Suppressor macrophage treated with lipopolysaccharide for 4 hours (primary cell): ENCODE measurements at places on chromosomes 16 and 17.

DNA sequence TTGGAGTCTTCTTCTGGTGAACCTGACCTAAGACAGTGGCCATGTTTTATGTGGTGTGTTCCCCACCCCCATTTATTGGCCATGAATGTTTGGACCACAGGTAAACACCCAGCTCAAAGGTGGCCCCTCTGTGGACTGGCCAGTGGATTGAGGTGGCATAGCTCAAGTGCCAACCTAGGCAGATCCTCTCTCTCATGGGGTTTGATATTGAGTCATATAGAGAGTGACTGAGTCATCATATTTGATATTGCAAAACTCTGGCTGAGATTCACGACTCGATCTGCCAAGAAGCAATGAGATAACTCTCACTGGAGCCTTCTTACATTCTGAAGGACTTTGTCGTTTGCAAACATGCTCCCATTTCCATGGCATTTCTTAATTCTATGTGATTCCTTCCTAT, 10.5 kb upstream of the TEKT3 start:
- DNase-seq = peak; percentile 64

DNA sequence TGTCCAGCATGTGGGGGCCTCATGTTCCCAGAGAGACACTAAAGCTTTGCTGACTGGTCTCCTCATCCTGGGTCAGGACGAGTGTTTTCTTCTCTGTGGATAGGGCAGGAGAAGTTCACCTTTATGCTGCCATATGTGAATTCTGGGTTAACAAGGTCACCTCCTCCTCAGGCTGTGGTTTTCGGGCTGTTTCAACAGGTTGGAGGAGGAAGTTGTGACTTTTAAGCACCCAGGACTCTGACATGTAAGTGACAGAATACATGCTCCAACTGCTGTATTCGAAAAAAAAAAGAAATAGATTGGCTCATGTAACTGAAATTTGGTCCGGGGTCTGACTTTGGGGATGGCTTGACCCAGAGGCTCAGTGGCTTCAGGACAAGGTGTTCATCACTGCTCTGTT, 54.2 kb downstream of the SNX20 start:
- no peak for DNase-seq

GRCh38 chr16:88334778-88335720, 47.7 kb upstream of the ZNF469 start:
- no peak for DNase-seq

DNA sequence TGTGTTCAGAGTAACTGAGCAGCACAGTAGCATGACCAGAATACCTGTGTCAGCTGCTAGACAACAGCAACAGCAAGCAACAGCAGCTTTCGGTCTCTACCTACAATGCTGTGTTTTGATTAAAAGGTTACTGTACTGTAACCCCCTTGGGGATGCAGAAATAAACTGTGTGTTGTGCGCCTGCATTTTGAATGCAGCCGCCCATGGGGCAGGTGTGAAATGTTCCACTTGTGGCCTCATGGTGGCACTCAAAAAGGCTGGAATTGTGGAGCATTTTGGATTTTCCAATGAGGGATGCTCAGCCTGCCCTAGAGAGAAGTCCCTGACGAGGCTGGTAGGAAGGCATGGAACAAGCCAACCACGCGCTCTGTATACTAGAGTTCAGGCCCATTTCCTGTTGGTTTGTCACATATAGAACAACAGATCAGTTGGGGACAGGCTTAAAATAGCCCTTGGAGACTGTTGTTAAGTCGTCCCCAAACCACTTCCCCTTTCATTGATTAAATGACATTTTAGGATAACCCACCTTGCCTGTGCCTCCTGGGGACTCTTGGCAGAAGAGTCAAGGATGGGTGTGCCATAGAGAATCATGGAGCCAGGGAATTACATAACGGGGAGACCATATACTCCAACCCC, 27.1 kb downstream of the SCPEP1 start:
- peak; percentile 30 for DNase-seq

GRCh38 chr16:57893559-57894389, 77.2 kb downstream of the CNGB1 start:
- DNase-seq = peak; percentile 98

GRCh38 chr17:7295230-7296180, 1.1 kb upstream of the YBX2 start:
- DNase-seq = no peak

DNA sequence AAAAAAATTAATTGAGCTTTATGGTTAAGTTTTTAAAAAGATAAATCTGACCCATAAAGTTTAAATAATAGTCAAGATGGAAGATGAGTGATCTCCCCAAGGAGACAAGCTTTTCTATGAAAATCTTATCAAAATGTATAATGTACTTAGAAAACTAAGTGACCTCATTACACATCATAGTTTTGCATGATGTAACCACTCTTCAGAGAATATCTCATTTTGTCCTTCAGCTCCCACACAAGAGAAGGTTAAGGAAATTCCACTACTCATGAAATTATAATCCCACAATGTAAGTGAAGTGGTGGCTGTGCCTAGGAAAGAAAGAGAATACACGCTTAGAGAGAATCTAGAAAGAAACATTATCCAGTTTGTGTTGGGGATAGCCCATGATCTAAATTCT, 14.3 kb downstream of the STAT3 start:
- DNase-seq = no peak

DNA sequence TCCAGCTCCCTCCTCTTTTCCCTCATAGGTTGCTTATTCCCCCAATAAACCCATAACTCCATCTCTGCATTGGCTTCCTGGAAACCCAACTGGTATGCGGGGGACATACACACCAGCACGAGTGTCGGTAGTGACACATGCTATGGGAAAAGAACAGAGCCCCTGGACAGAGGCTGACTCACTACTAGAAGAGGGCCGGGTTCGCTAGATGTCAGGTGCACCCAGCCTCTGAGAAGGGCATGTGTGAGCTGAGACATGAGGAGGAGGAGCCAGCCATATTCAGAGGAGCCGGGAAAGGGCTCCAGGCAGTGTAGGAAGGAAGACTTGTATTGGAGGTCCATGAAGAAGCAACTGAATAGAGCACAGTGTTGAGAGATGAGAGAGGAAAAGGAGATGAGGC, 241.1 kb downstream of the SOX9 start:
- no peak for DNase-seq
